ENCODE measurements at places on chromosomes 6 and 20.

- no peak for DNase-seq
Measured at GRCh38 chr6:1463275-1463674, 73.9 kb downstream of the FOXF2 start.

- no peak for DNase-seq
Measured at GRCh38 chr20:931401-931800, 15.3 kb upstream of the ANGPT4 start.

DNA sequence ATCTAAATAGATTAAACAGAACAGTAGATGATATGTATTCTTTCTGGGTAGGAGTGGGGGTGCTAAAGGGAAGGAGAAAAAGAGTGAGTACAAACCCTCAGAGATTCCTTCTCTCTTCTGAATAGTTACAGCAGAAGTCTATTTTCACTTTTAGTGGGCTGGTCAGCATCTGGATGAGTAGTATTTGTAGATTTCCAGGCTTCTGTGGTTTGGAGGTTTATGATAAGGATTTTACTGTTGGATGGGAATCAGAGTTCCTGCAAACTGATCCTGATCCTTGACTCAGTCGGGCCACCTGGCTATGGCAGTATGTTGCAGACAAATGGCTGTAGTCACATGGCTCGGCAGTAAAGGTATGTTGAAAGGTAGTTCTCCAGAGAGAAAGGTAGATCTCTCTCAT, 84.3 kb upstream of the IFNGR1 start:
- DNase-seq, result no peak

- DNase-seq, result no peak
Measured at GRCh38 chr6:19562468-19562867, 274.7 kb upstream of the ID4 start.

DNA sequence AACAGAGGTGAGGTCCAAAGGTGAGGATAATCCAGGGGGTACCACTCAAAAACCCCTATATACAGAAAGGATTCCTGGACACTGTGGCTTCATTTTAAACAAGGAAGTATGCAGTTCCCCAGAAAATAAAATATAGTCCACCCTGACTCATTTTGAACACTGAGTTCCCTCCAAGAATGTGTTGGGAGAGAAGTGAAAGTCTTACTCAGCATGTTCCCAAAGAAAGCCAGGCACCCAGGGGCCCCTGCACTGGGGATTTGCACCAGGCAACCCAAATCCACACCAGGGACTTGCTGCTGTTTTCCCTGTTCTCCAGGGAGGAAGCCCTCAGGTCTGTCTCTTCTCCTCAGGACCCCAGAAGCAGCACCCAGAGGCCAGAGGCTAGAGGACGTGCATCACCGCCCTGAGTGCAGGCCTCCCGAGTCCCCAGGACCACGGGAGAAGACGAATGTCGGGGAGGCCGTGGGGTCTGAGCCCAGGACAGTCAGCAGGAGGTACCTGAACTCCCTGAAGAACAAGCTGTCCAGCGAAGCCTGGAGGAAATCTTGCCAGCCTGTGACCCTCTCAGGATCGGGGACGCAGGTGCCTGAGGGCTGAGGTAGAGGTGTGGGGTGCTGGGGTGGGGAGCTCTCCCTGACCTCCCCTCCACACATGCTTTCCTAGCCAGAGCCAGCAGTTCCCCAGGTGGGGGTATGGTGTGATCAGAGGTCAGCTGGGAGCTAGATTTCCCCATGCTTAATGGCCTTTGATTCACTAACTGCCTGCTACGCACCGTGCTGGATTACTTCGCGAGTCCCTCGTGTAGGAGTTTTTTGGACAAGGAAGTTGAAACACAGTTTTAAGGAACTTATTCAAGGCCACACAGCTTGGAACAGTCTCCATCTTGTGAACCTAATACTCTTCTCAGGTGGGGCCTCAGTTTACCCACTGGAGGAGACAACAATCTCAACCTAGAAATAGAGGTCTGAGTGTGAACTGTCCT, 3.3 kb downstream of the FGD2 start:
- DNase-seq, result no peak
